ENCODE measurements at places on chromosomes 5 and 9.

DNA sequence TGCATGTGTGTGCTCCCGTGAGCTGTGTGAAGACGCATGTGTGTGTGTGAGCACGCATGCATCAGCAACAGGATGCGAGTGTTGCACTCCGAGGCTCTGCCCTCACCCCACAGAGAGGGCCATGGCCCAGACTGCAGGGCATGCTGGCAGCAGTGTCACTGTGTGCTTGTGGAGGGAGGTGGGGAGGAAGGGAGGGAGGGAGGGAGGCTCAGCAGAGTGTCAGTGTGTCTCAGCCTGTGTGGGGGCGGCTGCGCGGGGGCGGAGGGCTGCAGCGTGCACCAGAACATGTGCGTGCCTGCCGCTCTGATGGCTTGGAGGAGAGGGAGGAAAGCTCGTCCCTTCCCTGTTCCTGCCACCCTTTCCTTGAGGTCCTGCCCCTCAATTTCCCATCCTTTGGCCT lies 5.3 kb downstream of the CAMK2A start:
- ATAC-seq = no peak

DNA sequence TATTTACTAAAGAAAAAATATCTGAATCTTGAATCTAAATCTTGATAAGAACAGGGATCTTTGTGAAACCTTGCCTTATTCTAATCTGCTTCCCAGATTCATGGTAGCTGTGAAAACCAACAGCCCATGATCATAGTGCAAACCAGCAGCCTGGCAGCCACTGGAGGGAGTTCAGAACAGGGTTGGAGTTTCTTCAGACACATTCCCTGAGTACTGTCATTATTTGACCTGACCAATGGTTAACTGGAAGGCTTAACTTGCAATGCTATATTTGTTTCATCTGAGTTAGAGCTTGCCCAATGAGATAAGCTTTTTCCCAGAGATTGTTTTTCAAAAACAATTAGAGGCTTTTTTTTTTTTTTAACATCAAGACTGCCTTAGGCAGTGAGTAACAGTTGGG lies 47.8 kb downstream of the LOX start:
- no peak for ATAC-seq

DNA sequence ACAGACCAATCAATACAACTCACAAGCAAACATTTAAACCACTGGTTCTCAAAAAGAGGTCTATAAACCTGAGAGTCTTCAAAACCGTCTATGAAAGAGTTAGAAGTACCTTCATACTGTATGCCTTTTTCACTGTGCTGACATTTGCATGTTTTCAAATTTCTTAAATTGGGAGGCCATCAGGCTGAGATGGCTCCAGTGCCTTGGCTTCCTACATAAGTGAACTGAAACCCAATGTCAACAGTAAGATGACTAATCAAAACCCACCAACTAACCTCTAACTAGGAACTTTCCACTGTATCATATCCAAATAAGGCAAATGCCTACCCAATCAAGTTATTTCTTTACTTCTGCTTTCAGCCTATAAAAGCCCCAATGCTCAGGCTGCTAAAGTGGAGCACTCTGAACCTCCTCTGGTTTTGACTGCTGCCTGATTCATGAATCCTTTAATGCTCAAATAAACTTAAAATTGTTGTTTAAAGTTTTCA lies 35.1 kb downstream of the FAM13B start:
- no peak for ATAC-seq

DNA sequence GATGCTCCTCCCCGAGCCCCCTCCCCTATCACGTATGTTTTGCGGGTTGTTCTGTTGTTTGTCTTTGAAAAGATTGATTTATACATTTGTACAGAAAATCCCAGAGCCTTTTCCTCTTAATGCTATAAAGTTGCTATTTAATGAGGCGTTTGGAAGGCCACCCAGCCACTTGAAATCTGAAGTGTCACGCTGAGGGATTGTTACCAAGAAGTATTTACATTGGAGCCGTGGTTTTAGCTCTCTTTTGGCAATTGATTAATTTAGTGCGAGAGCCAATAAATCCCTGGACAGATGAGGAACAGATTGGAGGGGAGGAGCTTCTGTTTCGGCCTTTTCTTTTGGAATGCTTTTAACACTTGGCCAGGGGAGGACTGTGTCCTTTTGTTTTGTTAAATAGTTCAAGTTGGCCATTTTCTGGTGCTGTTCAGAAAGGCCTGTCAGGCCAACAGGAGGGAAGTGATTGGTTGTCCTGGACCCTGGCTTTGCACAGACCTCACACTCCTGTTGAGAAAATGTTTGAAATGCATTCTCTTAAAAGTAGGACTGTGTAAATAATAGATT lies 250.2 kb downstream of the PDZD2 start:
- ATAC-seq = no peak
